ENCODE measurements at places on chromosomes 11 and 22. TPM values are rescaled to one million over a fixed set of nuclear protein-coding genes. Genes with fewer than 3 reads are reported as not detected.

OR5D16 gene
- not detected for polyA plus RNA-seq

MMP27 gene
- not detected for polyA plus RNA-seq

RAG1 gene
- 0.43 TPM for polyA plus RNA-seq

CNTN5 gene
- not detected for polyA plus RNA-seq

MUC5AC gene
- polyA plus RNA-seq: not detected

ASCL2 gene
- 0.35 TPM for polyA plus RNA-seq

DNA sequence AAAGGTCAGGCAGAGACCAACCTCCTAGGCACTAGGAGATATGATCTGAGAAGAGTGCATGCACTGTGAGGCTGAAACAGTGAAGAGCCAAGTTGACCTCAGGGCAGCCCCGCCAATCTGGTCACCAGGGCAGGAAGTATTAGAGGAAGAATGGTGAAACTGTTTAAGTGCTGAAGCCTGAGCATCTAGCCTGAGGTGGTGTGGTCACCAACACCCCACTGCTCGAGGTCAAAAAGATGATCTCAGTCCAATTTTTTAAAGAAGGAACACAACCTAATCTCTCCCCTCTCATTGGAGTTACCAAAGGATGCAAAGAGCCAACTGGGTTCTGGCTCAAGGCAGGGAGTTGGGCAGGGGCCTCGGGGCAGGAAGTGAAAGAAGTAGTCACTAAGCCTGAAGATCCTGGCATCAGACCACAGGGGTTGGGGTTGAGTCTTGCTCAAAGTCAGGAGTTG is 4.0 kb downstream of the APBB1 start:
- H3K27ac ChIP-seq: no peak overlapping the region
- H3K36me3 ChIP-seq: no peaks in the 10 kb centered on the region
- peaks cover 8% of the 10 kb centered on the region for H3K4me1 ChIP-seq
- no peak for DNase-seq
- H3K4me3 ChIP-seq: no peak overlapping the region

CASP5 gene
- polyA plus RNA-seq: not detected

GRCh38 chr11:81907996-81908395 is 825.7 kb downstream of the FAM181B start:
- no peak for DNase-seq
- H3K27ac ChIP-seq: no peak overlapping the region
- H3K4me1 ChIP-seq: no peaks in the 10 kb centered on the region

DNA sequence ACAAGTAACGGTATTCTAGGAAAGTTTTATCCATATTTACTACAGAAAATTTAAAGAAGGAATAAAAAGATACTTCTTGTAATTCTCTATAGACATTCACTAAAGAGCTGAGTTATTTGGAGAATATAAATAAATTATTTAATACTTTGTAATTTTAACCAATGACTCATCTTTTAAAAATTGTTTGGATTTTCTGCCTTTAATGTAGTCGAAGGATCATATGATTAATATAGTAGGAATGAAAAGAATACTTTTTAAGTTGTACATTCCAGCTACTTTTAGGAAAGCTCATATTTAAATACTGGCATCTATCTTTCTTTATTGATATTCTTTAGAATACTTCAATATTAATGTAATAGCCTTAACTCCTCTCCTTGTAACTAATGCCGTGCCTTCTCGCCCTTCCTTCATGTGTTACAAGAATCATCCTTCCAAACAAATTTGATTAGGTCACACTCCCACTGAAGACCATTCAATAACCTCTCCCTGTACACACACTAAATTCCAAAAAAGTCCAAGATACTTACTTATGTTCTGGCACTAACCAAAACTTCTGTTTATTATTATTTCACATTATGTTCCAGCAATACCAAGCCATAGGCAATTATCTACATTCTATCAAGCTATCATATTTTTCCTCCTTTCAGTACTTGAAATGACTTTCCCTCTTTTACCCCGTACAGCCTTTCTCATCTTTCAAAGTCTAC is 501.9 kb downstream of the CNTN5 start:
- no peak for DNase-seq
- H3K27ac ChIP-seq: no peak overlapping the region
- no peak overlapping the region for H3K4me3 ChIP-seq
- no peaks in the 10 kb centered on the region for H3K27me3 ChIP-seq
- no peaks in the 10 kb centered on the region for H3K36me3 ChIP-seq

DNA sequence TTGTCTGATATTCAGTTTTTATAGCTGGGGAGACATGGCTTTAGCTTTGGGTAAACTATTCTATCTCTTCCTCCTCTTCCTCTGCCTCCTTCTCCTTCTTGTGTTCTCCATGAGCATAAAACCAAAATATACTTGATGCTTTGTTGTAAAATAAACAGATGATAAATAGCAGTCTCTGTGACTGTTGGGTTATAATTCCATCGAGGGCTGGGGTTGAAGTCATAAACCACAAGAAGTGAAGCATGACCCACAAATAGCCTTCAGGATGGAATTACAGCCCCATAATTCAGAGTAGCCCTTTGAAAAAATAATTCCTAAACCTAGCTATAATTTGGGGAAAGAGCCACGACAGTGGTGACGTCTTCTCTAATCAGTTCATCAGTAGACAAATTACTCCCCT is 177.7 kb downstream of the SNX19 start:
- no peaks in the 10 kb centered on the region for H3K36me3 ChIP-seq
- H3K4me3 ChIP-seq: no peak overlapping the region
- DNase-seq: no peak
- H3K27me3 ChIP-seq: no peaks in the 10 kb centered on the region
- H3K4me1 ChIP-seq: no peaks in the 10 kb centered on the region
- H3K27ac ChIP-seq: no peak overlapping the region

- no peaks in the 10 kb centered on the region for H3K27me3 ChIP-seq
- H3K4me1 ChIP-seq: no peaks in the 10 kb centered on the region
- no peaks in the 10 kb centered on the region for H3K36me3 ChIP-seq
- H3K4me3 ChIP-seq: no peak overlapping the region
Measured at GRCh38 chr11:74388678-74389327, 9.4 kb downstream of the PGM2L1 start.

DNA sequence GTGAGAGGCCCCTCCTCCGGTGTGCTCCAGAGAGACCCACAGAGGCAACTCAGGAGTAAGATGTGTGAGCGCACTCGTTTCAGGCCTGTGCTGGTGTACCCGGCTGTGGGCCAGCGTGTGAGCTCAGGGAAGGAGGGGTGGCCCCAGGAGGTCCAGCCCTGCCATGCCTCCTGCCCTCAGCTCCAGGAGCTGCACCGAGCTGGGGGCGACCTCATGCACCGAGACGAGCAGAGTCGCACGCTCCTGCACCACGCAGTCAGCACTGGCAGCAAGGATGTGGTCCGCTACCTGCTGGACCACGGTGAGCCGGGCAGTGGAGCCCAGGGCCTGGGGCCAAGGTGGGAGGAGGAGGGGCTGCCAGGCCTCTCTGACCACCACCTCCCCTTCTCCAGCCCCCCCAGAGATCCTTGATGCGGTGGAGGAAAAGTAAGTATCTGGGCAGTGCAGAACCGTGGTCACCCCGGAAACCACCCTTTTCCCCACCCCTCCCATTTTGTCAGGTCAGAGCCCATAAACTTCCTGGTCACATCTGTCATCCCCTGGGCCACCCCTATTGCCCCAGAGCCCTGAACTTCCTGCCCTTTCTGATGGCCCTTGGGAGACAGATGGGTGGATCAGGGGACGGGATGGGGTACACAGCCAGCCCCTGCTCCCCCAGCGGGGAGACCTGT is 2.5 kb upstream of the MDK start:
- peaks cover 14% of the 10 kb centered on the region for H3K27me3 ChIP-seq
- H3K36me3 ChIP-seq: peaks cover 17% of the 10 kb centered on the region
- peak overlapping the region; percentile 69 for H3K27ac ChIP-seq
- H3K4me1 ChIP-seq: peaks cover 7% of the 10 kb centered on the region
- DNase-seq: no peak

GRCh38 chr11:79265756-79266322 is 175.0 kb downstream of the TENM4 start:
- peaks cover 4% of the 10 kb centered on the region for H3K27me3 ChIP-seq
- H3K36me3 ChIP-seq: no peaks in the 10 kb centered on the region
- no peak overlapping the region for H3K27ac ChIP-seq
- H3K4me3 ChIP-seq: no peak overlapping the region
- H3K4me1 ChIP-seq: no peaks in the 10 kb centered on the region

GRCh38 chr11:119803726-119804294 is 74.8 kb upstream of the NECTIN1 start:
- H3K36me3 ChIP-seq: no peaks in the 10 kb centered on the region
- peaks cover 45% of the 10 kb centered on the region for H3K27me3 ChIP-seq
- H3K4me1 ChIP-seq: no peaks in the 10 kb centered on the region
- no peak for DNase-seq

DNA sequence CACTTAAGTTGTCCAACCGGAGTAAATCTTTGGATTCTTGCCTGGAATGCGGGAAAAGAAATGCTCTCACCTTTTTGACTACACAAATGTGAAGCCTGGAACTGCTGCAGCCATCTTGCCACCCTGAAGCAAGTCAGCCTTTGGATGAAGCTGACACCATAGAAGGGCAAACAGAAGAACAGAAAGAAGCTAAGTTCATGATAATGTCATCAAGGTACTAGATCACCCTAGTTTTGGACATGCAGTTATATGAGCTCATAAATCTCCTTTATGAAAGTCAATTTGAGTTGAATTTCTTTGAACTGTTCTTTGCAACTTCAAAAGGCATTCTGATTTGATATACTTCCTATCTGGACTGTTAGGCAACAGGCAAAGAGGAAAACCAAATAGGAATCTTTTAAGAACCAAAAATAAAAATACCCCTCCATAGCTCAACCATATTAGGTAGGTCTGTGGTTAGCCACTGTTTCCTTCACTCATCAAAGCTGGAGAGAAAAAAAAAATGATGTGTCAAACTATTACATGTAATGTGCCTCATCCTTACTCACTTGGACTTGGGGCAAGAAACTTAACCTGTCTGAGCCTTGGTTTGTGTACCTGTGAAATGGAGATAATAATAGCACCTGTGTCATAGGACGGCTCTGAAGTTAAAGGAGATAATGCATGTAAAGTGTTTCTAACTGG is 91.9 kb downstream of the WT1 start:
- H3K4me1 ChIP-seq: no peaks in the 10 kb centered on the region
- no peak overlapping the region for H3K4me3 ChIP-seq
- H3K27me3 ChIP-seq: peaks cover 13% of the 10 kb centered on the region
- no peak for DNase-seq

DNA sequence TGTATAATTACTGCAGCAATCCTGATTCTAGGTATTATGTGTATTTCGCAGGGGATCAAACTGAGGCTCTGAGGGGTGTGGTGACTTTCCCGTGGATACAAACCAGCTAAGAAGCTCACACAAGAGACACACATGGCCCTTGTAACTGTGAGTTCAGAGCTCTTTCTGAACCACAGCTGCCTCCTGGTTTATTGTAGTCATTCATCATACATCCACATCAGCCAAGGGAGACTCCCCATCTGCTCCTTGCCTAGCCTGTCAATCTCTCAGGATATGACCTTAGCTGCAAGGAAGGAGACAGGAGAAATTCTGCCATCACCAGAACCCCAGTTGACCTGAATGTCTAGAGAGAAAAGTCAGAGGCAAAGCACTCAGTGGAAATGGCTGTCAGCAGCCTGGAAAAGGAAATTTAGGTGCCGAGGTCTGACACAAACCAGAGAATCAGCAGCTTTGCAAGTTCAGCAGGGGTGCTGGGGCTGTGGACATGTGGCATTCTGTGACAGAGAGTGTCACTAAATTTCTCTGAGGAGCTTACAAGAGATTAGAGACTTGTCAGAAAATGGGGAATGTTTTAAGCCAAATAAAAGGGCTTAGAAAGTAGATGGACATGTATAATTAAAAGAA is 209.5 kb downstream of the AASDHPPT start:
- H3K27me3 ChIP-seq: peaks cover 4% of the 10 kb centered on the region
- H3K36me3 ChIP-seq: no peaks in the 10 kb centered on the region
- no peak overlapping the region for H3K27ac ChIP-seq
- H3K4me3 ChIP-seq: no peak overlapping the region

DNA sequence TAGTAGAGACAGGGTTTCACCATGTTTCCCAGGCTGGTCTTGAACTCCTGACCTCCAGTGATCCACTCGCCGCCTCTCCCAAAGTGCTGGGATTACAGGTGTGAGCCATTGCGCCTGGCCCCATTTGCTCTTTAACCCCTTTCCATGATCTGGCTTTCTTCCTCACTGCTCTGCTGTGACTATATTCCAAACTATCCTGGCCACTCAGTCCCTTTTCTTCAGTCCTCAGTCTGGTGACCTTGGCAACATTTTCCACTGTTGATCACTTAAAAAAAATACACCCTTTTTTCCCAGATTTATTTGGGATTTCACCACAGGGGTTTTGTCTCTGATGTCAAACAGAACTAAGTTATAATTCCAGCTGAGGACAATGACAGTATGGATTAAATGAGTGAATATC is 24.5 kb downstream of the MMP20 start:
- peaks cover under 1% of the 10 kb centered on the region for H3K36me3 ChIP-seq
- H3K4me1 ChIP-seq: peaks cover 3% of the 10 kb centered on the region
- H3K4me3 ChIP-seq: no peak overlapping the region
- no peak overlapping the region for H3K27ac ChIP-seq
- no peak for DNase-seq

GRCh38 chr11:69010964-69011623 is 2.0 kb downstream of the MRGPRF start:
- peaks cover 50% of the 10 kb centered on the region for H3K27me3 ChIP-seq
- H3K4me1 ChIP-seq: no peaks in the 10 kb centered on the region
- DNase-seq: no peak
- no peak overlapping the region for H3K4me3 ChIP-seq
- H3K36me3 ChIP-seq: no peaks in the 10 kb centered on the region

GRCh38 chr11:31720225-31720624 is 90.9 kb downstream of the PAX6 start:
- H3K27ac ChIP-seq: no peak overlapping the region
- no peaks in the 10 kb centered on the region for H3K27me3 ChIP-seq
- peaks cover 11% of the 10 kb centered on the region for H3K36me3 ChIP-seq
- no peaks in the 10 kb centered on the region for H3K4me1 ChIP-seq
- H3K4me3 ChIP-seq: no peak overlapping the region
- DNase-seq: no peak

- no peak for DNase-seq
- peaks cover 6% of the 10 kb centered on the region for H3K36me3 ChIP-seq
- peaks cover 4% of the 10 kb centered on the region for H3K27me3 ChIP-seq
- H3K4me1 ChIP-seq: peaks cover 44% of the 10 kb centered on the region
- peak overlapping the region; percentile 98 for H3K27ac ChIP-seq
- peak overlapping the region; percentile 94 for H3K4me3 ChIP-seq
Measured at GRCh38 chr22:46673205-46673604, 53.0 kb downstream of the GRAMD4 start.

DNA sequence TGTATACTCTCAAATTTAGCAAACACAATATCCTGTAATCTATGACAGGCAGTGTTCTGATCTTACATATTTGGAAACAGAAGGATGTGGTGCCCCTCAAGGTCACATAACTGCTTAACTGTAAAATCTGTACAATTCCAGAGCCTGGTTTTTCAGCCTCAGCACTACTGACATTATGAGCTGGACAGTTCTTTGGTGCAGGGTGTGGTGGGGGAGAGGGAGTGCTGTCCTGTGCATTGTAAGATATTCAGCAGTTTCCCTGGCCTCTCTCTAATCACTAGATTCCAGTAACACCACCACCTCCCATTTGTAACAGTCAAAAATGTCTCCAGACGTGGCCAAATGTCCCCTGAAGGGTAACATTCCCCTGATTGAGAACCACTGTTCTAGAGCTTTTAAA is 1.8 kb upstream of the OR5B21 start:
- DNase-seq: no peak
- H3K4me1 ChIP-seq: peaks cover 13% of the 10 kb centered on the region
- peaks cover 12% of the 10 kb centered on the region for H3K27me3 ChIP-seq
- H3K27ac ChIP-seq: no peak overlapping the region
